Fibroblast of lung (primary cell): ENCODE measurements at places on chromosomes 6 and 20. TPM values are rescaled to one million over a fixed set of nuclear protein-coding genes. Genes with fewer than 3 reads are reported as not detected.

Gene CPXM1
- 0.50 and 10.3 TPM in 2 replicates for total RNA-seq

Gene GFOD1
- total RNA-seq: 15.4 and 25.3 TPM in 2 replicates

- no peak for DNase-seq
These were observed 43.0 kb downstream of the FRK start for GRCh38 chr6:116017546-116018295.

DNA sequence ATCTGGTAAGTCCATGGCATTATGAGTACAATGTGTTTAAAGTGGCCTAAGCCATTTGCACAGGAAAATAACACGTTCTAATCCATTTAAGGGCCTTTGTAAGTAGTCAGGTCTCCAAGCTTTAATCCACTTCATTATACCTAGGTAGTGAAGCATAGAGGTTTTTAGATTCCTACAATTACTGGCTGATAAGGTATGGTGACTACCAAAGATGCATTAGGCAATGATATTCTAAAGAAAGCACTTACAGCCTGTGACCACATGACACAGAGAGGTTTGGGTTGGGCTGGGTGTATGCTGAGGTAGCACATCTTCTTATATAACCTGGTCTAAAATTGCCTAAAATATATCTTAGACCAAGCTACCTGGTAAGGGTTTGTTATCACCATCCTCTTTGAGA lies 504.4 kb downstream of the TFAP2B start:
- DNase-seq: no peak

Gene EPHA7
- total RNA-seq: under 0.01 TPM in 1 of 2 replicates, not detected in the other

Gene FOXS1
- under 0.01 TPM in 1 of 2 replicates, not detected in the other for total RNA-seq

GRCh38 chr6:18279422-18279821 lies 15.1 kb upstream of the DEK start:
- DNase-seq: no peak

GRCh38 chr6:18503593-18504231 lies 116.6 kb downstream of the RNF144B start:
- peak; percentile 86 for DNase-seq

- peak; percentile 76 for DNase-seq
These were observed 12.3 kb downstream of the TGM2 start for GRCh38 chr20:38152621-38153221.
